Psoas muscle (tissue), 8 donors: ENCODE measurements at places on chromosomes 12 and 14.

- DNase-seq, result no peak
Observed at GRCh38 chr12:130796985-130797686, 41.9 kb downstream of the STX2 start.

DNA sequence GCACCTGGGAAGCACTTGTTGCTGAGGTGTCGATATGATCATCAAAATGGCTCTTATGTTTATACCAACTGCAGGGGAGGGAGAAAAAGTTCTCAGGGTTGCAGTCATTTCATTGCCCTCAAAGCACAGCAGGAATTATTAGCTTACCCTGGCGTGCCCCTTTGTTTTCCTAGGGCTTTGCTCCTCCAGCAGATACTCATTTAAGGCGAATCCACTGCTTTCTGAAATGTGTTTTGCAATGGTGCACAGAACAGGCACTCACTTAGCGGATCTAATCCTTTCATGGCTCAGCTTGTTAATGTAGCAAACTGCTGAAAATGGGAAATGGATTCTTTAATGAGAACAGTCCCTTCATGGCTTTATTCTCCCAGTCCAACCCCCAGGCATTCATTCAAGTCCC, 76.7 kb downstream of the NKX2-1 start:
- DNase-seq, result no peak

DNA sequence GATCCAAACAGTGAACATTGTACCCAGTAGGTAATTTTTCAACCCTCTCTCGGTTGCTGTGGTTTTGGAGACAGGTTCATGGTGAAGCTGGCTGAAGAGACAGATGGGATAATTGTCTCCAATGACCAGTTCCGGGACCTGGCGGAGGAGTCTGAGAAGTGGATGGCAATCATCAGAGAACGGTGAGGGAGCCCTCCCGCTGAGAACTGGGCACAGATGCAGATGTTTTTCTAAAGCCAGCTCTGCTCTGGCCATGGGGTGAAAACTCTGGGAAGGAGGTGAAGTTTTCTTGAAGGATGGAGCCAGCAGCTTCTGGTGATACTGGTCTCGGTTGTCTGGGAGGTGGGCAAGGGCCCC, 6.2 kb downstream of the KHNYN start:
- no peak for DNase-seq

DNA sequence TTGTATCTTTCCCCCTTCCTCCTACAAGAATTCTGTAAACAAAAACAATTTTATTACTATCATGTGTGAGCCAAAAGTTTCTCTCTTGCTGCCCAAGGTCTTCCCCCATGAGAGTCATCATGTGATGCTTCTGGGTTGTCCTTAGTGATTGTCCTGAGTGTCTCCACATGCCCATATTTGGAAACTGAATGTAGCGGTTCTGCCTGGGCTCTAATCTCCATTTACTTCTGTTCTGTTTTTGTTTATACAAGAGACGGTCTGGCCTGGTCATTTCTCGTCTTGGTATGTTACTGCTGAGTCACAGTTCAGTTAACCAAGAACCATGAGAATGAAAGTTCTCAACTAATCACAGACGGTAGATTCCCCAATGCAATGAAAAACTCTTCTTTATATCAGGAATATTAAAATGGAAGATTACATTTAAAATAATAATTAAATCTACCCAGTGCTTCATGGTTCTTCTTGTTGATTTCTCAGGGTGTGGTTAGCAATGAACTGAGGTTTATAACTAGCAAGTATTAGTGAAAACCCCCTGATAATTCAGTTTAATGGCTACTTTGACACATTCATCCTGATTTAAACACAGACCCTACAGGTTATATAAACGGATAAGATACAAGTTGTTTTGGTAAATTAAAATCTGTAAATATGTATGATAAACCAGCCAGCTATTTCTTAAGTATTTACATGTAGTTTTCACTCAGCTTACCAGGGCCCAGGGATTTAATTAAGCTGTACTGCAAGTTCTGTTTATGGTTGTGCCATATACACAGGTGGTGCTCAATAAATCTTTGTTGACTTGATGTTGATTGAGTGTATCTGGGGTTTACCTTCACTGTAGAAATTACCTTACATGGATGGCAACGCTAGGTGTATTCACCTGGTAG, 81.1 kb downstream of the PELI2 start:
- DNase-seq, result no peak

- no peak for DNase-seq
Observed at GRCh38 chr14:50714450-50715073, 46.5 kb upstream of the SAV1 start.

GRCh38 chr12:2378835-2379330, 326.1 kb downstream of the CACNA1C start:
- DNase-seq, result no peak

DNA sequence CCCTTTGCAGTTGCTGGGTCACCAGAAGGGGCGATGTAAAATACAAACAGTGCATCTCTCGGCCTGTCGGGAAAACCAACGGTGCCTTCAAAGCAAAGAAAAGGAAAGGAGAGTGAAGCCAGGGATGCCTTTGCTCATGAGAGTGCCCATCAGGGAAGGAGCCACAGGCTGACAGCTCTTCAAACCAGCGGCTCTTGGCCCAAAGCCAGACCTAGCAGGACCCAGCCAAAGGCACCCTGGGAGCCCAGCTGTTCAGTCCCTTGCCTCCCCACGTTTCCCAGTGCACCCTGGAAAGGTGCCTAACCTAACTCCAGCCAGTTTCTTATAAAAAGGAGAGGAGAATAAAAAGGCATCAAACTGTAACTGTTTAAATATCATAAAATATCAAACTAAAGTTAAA, 29.2 kb downstream of the PRMT8 start:
- peak; percentile 57 for DNase-seq

GRCh38 chr12:7705846-7706245, 5.4 kb upstream of the DPPA3 start:
- DNase-seq, result no peak

GRCh38 chr14:77058117-77058516, 29.6 kb upstream of the IRF2BPL start:
- DNase-seq, result peak; percentile 6

GRCh38 chr14:102795060-102795925, 18.0 kb downstream of the TRAF3 start:
- DNase-seq, result peak; percentile 43

- no peak for DNase-seq
Observed at GRCh38 chr14:62662811-62663455, 382.3 kb downstream of the KCNH5 start.

DNA sequence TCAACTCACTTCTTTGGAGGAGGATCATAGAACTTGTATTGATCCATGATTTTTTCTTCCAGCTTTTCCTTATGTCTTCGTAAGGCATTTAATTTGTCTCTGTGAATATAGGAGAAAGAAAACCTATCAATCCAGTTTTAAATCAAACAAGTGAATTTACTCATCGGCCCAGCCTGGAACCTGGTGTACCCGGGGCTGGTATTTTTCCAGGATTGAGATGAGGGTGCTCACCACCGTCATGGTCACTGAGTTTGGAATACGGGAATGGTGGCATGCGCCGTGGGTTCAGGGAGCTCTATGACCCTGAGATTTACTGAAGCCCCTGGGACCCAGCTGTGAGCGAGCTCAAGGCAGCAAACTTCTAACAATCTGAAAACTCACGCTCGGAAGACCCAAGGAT, 46.5 kb upstream of the GPR68 start:
- DNase-seq, result no peak

DNA sequence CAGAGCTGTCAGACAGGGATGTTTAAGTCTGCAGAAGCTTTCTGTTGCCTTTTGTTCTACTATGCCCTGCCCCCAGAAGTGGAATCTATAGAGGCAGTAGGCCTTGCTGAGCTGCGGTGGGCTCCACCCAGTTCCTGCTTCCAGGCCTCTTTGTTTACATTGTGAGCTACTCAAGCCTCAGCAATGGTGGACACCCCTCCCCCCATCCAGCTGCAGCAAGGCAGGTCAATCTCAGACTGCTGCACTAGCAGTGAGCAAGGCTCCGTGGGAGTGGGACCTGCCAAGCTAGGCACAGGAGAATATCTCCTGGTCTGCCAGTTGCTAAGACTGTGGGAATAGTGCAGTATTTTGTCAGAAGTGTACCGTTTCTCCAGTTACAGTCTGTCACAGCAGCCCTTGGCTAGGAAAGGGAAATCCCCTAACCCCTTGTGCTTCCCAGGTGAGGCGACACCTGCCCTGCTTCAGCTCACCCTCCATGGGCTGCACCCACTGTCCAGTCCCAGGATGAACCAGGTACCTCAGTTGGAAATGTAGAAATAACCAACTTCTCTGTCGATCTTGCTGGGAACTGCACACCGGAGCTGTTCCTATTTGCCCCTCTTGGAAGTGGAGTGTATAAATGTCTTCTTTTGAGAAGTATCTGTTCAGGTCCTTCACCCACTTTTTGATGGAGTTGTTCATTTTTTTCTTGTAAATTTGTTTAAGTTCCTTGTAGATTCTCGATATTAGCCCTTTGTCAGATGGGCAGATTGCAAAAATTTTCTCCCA, 213.5 kb upstream of the SLC38A2 start:
- DNase-seq, result no peak

GRCh38 chr12:16610743-16611142, 4.8 kb upstream of the LMO3 start:
- no peak for DNase-seq

DNA sequence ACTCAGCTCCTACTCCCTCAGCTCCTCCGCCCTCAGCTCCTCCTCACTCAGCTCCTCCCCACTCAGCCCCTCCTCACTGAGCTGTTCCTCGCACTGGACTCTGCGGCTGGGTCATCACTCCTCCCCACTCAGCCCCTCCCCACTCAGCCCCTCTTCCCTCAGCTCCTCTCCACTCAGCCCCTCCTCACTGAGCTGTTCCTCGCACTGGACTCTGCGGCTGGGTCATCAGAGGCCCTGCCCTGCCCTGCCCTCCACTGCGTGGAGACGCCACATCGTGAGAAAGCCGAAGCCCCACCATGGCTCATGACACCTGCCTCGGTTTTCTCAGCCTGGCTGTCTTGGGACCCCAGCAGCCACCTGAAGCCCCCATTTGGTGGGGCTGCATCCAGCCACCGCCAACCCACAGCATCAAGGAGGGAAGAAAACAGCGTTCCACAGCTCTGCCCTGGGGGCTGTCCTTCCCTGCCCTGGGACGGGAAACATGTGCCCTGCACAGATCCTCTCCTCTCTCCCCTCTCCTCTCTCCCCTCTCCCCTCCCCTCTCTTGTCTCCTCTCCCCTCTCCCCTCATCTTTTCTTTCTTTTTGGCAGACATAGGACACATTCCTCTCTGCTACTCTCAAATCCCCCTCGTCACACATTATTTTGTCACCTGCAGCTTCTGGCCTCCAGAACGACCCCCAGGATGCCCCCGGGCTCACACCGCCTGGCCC, 17.7 kb downstream of the NOC4L start:
- DNase-seq, result no peak

- no peak for DNase-seq
Observed at GRCh38 chr14:57846596-57846995, 19.3 kb downstream of the SLC35F4 start.

DNA sequence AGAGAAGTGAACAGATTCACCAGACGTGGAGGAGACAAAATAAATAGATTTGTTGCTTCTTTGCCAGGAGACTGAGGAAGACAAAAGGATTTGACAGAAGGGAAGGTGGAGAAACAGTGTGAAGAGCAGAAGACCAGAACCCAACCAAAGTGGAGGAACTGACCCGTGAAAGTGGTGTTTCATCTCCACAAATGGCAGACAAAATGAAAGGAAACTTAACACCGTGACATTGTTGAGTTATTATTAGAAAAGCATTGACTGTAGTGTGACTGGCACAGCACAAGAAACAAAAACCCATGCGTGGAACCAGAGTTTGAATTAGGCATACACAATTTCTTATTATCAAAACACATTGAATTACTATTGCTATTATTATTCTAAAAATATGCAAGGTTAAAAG, 518.1 kb downstream of the TMEM121 start:
- no peak for DNase-seq

- DNase-seq, result no peak
Observed at GRCh38 chr14:97109234-97109633, 312.1 kb downstream of the VRK1 start.
